ENCODE measurements at places on chromosomes 12 and 14. TPM values are rescaled to one million over a fixed set of nuclear protein-coding genes. Genes with fewer than 3 reads are reported as not detected.
A peak's percentile ranks its signal among the peaks of the same experiment; 100 is the strongest.

GRCh38 chr12:11870041-11870451 lies 200.7 kb upstream of the BCL2L14 start:
- no peak for DNase-seq

GRCh38 chr14:57057803-57058202 lies 210.9 kb downstream of the EXOC5 start:
- no peak for DNase-seq

GRCh38 chr14:28673056-28673455 lies 93.5 kb upstream of the FOXG1 start:
- DNase-seq: no peak

- peak; percentile 44 for DNase-seq
These were observed 80.0 kb downstream of the NTF3 start for GRCh38 chr12:5511644-5512600.

DNA sequence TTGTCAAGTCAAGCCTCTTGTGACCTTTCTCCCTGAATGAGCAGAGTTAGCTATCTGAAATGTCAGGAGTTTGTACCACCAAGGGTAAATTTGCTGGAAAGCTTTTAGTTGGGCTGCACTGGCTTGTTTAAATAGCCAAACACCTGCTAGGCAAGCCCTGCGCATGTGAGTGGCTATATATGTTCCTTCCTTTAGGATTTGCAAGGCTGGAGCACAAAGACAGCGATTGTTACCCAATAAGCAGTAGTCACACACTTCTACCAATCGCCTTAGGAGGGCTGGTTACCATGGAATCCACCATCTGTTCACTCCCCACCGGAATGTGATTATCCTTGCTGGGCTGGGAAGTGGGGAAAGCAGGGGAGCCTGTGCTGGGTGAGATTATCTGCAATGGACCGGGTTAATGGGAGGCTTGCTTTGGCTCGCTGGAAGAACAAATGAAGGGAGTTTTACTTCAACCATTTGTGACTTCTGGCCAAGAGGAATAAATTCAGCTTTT lies 102.5 kb downstream of the FGD4 start:
- no peak for DNase-seq

Gene CD163L1
- 1.1 TPM for total RNA-seq

GRCh38 chr12:27334721-27335082 lies 2.1 kb downstream of the BMAL2 start:
- DNase-seq: no peak

GRCh38 chr12:81615026-81615588 lies 144.0 kb downstream of the PPFIA2 start:
- no peak for DNase-seq

Gene HOXC6
- total RNA-seq: 2.3 TPM

Measured in ureter (tissue), 1 donor.